ENCODE measurements at places on chromosomes 3 and 15.

- no peak for DNase-seq
Observed at GRCh38 chr15:91849749-91850161, 3.8 kb upstream of the SLCO3A1 start.

DNA sequence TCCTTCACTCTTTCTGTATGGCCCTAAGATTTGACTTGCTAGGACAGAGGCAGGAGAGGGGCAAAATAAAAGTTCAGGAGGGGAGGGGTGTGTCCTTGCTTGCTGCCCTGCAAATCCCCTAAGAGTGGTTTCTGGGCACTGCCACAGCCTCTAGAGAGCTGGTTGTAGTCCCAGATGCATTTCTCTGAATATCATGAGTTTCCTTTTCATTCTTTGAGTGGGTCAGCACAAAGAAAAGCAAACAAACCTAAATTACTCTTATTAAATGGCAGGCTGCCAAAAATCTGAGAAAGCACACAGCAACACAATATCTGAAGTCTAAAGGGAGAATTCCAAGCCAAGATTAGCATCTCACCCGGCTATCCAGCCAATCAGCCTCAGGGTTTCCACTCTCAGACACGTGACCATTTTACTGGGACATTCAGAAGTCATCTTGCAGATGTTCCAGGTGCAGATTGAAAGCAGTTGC, 919.3 kb downstream of the TUSC7 start:
- peak; percentile 5 for DNase-seq

DNA sequence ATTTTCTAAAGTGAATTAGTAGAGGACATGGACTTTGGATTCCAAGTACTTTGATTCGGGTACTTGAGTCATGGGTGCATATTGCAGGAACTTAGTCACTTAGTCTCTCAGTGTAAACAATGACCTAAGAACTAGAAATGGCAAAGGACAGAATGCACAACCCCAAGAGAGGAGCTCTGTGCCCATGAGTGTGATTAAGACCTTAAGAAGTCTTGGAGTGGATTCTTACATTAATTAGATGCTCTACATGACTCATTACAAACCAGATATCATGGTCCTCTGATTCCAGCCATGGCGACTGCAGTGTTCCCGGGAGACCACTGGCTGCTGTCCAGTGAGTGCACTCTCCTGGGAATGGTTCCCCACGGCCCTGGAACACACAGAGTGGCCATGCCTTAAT, 251.5 kb downstream of the GABRG3 start:
- DNase-seq, result no peak

DNA sequence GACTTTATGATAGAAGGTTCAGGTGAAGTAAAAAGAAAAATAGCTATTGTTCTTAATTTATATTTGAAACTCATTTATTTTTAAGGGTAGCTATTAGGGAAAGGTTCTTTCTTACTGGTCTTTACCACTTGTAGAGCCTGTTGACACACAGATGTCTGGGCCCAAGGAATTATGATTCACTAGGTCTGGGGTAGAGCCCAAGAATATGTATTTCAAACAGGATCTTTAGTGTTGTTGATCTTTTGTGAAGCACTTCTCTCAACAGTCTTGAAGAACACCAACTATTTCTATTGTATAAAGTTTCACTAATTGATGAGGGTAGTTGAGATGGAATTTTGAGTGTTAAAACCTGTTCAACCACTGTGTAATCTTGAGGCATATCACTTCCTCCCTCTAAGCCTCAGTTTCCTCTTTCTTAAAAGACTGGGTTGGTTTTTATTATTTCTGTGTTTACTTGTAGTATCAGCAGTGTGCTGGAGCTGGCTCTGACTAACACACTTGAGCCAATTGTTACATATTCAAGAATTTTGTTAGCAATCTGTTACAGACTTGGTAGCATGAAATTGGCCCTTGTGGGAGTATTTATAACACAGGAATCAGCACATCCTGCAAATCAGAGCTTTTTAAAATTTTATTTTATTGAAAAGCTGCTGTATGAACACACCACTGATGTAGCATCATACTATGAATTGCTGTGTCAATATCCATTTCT, 155.9 kb downstream of the RBMS3 start:
- DNase-seq, result no peak

DNA sequence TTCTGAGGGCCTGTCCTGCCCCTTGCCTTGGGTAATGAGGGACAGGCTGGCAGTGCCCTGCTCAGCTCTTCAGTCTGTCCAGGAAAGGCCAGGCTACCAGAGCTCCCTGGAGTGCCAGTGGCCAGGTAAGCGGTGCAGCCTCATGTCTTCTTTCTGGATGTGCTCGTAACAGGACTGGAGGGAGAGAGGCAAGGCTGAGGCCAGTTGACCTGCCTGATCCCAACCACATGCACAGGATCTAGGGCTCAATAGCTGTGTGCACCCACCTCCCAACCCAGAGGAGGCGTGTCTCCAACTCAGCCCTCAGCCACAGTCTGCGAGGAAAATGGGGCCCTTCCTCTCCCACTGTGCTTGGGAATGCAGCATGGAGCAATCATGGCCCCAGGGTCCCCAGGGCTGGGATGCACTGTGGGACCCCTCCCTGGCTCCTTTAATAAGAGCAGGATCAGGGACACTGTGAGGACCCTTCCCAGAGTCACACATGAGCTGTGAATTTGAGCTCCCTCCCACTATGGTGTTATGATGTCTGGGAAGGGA, 22.5 kb downstream of the ALS2CL start:
- no peak for DNase-seq

GRCh38 chr3:192090586-192090985, 629.6 kb downstream of the PYDC2 start:
- no peak for DNase-seq

- no peak for DNase-seq
Observed at GRCh38 chr3:53545310-53545995, 51.0 kb downstream of the CACNA1D start.

GRCh38 chr3:123755501-123755900, 128.6 kb downstream of the MYLK start:
- DNase-seq, result no peak

- no peak for DNase-seq
Observed at GRCh38 chr3:155392138-155392537, 98.7 kb upstream of the STRIT1 start.

DNA sequence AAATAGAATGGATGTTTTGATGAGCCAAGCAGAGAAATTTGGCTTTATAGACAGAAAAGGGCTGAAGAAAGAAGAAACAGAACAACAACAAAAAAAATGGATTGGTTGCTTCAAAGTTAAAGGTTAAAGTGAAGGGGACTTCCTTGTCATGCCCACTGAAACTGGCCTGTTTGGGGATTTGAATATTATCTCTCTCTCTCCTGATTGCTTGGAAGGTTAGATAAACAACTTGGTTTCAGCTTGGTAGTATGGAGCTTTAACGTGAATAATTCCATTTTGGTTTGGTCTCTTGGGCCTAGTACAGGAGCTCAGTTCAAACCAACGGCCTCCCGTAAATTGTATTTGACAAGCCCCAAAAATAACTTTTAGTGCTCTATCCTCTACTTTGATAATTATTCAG, 70.8 kb upstream of the MBNL1 start:
- DNase-seq, result no peak

DNA sequence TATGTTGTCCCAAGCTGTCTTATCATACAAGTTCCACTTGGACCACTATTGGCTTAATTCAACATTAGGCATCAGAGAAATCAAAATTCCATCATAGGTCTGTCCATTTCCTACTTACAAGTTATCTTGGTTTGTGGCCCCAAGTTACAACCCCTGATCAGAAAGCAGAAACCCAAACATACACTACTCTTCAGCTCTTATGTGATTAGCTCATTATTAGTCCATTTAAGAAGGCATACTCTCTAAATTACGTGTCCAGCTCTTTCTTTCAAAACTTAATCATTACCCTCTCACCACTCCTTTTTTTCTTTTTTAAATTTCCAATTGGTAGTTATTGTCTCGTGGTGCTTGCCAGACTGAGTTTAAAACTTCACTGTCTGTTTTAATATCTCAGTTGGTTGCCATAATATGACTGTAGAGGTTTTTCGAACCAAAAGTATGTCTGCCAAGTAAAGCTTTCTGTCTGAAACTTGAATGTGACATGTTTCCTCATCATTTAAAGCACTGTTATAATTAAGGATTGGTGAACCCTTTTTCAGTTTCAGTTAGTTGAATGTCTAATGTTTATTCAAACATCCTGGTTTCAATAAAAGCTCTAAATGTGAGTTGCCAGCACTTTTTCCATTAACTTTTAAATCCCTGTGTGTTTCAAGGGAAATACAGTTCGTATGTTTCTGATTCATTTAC, 150.3 kb downstream of the SAMMSON start:
- DNase-seq, result no peak

DNA sequence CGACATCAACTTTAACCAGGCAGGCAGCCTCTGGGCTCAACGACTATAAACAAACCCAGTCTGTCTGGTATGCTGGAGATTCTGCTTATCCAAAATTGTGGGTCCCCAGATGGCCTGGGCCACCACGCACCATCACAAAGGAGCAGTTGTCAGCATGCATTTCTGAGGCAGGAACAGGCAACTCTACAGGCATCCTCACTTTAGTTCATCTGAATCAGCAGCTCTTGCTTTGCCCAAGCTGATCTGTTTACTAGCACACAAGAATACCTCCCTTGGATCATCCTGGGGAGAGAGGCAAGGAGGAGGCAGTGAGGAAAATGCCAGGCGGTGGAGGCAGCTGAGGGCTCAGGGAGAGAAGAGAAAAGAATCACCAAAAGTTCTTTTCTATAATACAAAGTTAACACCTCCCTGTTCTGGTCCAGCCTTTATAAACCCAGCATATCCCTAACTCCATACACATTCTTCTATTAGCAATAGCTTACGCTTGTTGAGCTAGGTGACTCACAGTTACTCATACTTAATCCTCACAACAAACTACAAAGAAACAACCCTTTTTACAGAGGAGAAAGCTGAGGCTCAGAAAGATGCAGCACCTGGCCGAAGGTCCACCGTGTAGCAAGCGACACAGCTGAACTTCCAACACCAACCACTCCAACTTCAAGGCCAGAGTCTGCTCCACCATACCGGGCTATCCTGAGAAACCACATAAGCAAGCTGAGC, 33.6 kb downstream of the ZDHHC3 start:
- DNase-seq, result no peak

GRCh38 chr3:9762871-9763270, 6.9 kb downstream of the CAMK1 start:
- DNase-seq, result no peak

DNA sequence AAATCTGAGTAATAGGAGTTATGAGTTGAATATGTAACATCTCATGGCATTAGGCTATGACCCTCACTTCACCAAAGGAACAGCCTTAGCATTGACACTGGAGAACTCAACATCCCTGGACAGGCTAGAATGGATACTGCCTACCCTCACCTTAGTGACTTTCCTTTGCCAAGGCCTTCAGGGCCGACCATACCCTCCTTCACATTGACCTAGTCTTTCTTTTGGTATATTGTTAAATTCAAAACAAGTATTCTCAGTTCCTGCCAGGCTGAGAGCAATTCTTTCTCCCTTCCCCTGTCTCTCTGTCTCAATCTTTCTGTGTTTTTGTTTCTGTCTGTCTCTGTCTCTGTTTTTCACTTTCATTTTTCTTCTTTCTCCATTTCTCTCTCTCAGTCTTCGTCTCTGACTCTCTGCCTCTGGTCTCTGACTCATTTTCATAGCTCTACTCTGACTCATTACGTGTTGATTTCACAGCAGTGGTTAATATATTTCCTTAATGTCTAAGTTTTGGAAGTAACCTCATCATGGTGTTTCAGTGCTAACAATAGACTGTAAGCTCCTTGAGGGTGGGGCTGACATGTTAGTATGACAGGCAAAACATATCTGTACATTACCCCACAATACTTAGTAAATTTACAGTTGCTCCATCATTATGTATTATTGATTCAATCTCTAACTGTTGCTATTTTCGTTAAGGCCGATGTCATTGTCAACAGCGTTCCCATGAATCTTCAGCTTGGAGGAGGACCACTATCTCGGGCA, 32.5 kb downstream of the PARP15 start:
- DNase-seq, result no peak

Measured in anterior cingulate cortex (tissue), 58 donors.